NCI-H1048 (cell line): ENCODE measurements at places on chromosomes 3 and 15.

- DNase-seq = no peak
These were observed 149.1 kb downstream of the FNDC3B start for GRCh38 chr3:172188511-172188910.

GRCh38 chr3:196406811-196407470, 25.3 kb downstream of the UBXN7 start:
- DNase-seq = no peak

GRCh38 chr3:74537164-74537563, 77.3 kb downstream of the CNTN3 start:
- no peak for DNase-seq

GRCh38 chr15:89679212-89679611, at the start of gene PLIN1:
Gene PLIN1 (minus strand): TSS chr15:89679367. CDS start chr15:89677489, 1,878 bp downstream.
- no peak for DNase-seq

DNA sequence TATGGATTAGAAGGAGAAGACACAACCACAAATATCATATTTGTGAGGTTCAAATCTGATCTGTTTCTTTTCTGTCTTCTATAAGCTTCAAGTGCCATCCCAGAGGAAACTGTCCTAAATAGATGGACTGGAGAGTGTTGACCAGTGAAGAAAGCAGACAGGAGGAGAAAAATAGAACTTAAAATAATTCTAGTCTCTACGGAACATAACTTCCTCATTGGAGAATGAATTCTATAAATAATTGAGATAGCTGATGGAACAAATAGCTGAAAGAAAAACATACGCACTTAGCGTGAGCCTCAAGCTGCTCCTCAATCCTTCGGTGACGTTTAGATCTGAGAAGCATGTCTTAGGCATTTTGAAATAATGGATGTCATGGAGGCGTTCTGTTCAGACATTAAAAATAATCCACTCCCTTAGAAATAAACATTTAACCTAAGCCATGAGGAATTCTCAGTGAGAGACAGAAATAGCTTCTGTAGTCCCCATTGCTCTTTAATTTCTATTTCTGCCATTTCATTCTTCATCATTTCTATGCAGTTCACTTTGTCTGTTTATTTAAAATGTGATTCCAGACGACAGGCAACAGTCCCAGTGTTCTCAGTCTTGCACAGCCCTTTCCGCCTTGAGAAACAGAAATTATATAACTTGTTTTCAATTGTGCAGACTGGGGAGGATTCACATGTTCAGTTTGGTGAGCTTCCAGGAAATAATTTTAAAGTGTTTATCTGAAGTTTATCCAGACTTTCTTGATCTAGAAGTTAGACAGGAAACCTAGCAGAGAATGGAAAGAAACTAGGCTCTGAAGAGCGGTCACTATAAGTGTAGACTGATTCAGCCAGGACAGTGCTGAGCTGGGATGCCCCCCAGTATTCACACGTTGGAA, 97.3 kb downstream of the NR1D2 start:
- DNase-seq = no peak

GRCh38 chr15:75367006-75367405, 1.4 kb downstream of the MAN2C1 start:
- DNase-seq = no peak

- no peak for DNase-seq
These were observed 328.5 kb upstream of the GOLIM4 start for GRCh38 chr3:168424059-168424734.

- no peak for DNase-seq
These were observed 38.4 kb upstream of the MEIS2 start for GRCh38 chr15:37138591-37139215.
